ENCODE measurements at places on chromosomes 5 and 9. TPM values are rescaled to one million over a fixed set of nuclear protein-coding genes. Genes with fewer than 3 reads are reported as not detected.

PDE6A gene
- 0.06 TPM for total RNA-seq

CNTNAP3 gene
- total RNA-seq: 18.5 TPM

FGF10 gene
- total RNA-seq: not detected

PITX1 gene
- not detected for total RNA-seq

INSYN2B gene
- total RNA-seq: 0.81 TPM

PCDHB4 gene
- total RNA-seq: under 0.01 TPM

PCDHA13 gene
- total RNA-seq: not detected

DNAI1 gene
- total RNA-seq: not detected

NEUROG1 gene
- not detected for total RNA-seq

C5 gene
- total RNA-seq: 2.3 TPM

Data from bladder microvascular endothelial cell (primary cell).